ENCODE measurements at places on chromosomes 5 and 9.

GRCh38 chr5:140351609-140352334 is 5.4 kb upstream of the HBEGF start:
- peak; percentile 66 for DNase-seq

GRCh38 chr9:95311961-95312360 is 5.5 kb downstream of the FANCC start:
- DNase-seq: no peak

DNA sequence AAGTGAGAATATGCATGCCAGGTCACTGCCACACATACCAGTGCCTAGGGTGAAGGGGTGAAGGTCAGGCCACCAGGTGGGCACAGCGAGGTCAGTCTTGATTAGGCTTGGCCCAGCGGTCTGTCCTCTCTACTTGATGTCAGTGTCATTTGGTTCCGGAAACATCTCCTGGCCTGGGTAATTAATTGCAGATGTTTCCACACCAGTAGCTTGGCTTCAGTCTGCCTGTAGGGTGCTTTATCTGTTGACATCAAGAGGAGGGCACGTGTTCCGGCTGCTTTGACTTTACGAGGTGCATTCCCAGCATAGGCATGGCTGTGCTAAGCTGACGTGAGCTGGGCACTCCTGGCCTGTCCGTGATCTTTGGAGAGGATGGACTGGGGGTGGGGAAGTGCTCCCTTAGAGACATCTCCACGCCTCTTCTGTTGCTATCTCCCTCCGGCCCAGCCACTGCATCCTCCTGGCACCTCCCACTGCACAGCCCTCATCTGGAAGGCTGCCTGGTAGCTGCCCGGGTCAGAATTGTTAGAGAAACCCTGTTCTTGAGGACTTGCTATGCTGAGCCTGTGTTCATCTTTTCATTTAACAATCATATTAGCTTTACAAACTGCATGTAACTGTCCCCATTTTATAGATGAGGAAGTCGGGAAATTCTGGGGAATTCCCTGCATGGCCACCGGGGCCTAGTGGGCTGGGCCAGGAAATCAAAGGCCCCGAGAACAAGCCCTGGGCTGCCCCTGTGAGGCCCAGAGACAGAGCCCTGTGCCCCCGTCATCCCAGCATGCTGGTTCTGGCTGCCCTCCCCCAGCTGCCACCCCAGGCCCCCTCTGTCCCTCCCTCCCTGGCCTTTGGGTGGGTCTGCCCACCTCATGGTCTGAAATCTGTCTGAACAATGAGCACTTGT is 29.1 kb downstream of the JADE2 start:
- DNase-seq: peak; percentile 44

DNA sequence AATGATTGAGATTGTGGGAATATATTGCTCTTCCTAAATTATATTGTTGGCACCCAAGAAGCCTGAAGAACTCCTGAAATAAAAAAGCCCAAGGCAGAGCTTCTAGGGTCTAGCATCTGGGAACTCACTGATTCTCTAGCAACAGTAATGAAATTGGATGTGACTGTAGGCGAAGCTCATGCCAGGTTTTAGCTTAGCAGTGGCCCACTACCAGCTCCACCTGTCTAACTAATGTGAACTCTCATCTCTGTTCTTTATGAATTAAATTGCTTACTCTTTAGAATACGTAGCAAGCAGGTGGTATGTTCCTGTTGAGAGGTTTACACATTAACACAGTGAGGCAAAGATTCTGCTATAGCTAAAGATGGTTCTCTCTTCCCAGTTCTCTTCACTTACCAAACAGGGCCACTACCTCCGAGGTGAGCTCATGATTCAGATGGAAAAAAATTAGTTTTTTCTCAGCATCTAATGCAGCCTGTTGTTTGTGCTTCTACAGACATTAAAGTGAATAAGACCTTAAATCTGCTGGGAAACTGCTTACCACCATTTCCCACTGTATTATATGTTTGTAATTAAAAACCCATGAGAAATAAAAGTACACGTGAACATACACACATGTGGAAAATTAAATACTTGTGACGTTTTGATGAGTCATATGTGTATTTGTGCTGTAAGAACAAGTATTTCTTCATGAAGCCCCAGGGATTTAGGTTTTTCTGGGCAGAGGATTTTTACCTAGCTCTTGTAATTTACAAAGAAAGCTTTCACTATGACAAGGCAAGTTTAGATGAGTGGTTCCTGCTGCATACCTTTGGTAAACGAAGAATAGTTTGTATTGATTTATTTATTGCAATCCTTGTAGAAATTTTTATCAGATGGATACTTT is 360.1 kb downstream of the KDM4C start:
- no peak for DNase-seq

DNA sequence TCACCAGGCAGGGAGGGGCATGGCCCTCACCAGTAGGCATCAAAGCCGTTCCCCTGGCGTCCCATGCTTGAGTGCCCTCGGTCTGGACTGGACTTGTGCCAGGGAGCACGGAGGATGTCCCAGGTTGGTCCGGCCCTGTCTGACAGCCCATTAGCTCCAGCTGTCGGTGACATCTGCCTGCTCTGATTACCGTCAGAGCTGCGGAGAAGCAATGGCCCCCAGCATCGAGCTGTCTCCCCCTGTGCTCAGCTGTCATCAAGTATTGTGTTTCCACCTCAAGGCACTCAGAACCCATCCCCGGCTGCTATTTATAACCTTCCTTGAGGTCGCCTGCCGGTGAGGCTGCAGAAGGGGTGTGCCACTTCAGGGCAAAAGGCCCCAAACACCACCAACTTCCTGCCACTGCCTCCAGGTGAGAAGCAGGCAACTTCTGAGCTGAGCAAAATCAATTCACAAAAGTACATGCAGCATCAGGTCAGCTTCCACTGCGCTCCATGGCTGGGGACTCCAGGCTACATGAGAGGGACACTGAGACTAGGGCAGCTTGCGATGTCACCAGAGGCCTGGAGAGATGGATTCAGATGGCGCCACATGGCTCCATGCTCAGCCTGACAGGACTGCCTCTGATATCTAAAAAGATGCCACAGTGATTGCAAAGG is 142.7 kb downstream of the C5orf15 start:
- DNase-seq: no peak

DNA sequence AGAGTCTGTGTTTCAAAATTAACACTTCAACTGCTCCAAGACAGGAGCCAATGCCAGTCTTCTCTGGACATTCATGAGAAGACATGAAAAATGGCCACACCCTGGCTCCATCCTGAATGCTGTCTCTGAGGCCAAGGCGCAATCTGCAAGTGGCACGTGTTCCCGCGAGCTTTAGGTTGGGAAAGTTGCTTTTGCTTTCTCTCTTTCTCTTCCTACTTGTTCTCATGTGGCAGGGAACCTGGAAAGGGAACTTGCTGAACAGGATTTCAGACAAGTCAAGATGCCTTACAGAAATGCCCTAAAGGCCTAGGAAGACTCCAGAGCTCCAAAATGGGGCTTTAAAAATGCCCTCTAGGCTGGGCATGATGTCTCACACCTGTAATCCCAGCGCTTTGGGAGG is 91.9 kb upstream of the OTULINL start:
- no peak for DNase-seq

DNA sequence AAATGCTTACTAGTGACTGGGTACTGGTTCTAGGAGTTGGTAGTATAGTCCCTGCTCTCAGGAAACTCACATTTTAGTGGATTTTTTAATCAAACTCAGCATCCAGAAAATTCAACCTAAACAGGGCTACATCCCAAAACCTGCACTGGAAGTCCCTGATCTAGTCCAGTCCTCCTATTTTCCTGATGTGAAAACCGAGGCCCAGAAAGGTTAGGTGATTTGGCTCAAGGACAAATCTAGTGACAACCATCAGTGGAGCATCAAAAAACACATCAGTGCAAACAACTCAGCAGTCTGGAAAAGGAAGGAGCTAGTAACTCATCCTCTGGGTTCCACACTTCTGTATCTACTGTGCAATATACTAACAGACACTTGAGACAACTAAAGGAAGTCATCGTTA is 38.2 kb downstream of the SERINC5 start:
- no peak for DNase-seq

DNA sequence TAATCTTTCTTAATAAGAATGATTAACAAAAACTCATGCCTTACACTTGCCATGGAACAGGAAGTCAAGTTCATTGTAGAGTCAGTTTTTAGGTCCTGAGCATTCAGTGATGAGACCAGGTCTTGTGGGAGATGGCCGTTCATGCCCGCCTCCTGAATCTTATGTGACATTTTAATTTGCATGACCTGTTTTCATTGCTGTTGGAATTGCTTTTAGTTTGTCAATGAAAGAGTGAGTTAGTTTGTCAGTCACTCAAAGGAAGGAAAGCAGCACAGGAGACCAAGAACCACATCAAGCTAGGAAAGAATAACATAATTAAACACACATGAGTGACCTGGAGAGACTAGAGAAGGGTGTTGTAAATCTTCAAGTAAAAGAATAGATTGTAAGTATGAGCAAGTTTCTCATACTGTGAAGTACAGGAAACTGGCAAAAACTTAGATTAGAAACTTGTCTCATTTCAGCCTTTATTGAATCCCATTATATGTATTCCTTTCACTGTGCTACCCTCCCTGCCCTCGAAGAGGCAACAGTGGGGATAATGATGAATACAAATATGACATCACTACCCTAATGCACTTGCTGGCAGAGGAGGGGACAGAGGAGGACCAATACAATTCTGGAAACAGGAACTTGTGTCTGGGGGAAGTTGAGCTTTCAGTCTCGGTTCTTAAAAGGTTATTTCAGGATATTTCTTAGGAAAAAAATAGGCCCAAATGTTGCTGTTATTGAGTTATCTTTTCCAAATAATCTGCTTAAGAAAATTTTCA is 64.3 kb upstream of the C6 start:
- no peak for DNase-seq

DNA sequence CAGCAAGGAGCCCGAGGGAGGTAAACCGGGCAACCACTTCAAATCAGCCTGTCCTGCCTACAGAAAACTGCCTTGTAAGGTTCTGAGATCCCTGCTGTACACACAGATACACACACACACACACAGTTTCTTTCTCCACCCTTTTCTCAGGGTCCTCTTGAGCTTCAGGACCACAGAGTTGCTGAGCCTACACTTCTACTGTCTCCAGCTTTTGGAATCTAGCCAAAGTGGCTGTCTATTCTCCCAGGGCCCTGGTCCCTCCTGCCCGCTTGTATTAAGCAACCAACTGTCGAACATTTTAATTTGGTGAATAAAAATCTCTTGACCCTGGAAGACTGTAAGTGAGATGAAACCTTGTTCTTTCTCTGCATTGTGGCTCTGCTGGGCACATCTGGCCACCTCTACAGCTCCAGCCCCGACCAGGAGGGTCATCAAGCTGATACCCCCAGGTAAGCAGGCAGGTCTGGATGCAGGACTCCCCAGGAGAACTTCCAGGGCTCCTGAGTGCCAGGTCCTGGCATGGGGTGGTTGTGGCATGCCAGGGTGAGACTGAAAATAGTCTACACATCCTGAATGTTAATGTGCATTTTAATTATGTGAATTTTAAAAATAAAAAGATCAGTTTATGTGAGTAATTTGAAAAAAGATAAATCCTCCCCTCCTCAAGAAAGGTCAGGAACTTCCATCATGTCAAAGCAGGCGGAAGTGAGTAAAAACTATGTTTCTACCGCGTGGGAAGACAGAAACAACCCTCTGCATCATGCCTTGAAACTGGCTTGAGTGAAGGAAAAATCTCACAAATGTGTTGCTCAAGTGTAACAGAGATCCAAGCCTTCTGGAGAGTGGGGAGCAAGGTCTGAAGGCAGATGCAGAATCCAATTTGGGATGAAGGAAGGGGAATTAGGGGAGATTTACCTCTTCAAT is 15.0 kb upstream of the S1PR3 start:
- no peak for DNase-seq

DNA sequence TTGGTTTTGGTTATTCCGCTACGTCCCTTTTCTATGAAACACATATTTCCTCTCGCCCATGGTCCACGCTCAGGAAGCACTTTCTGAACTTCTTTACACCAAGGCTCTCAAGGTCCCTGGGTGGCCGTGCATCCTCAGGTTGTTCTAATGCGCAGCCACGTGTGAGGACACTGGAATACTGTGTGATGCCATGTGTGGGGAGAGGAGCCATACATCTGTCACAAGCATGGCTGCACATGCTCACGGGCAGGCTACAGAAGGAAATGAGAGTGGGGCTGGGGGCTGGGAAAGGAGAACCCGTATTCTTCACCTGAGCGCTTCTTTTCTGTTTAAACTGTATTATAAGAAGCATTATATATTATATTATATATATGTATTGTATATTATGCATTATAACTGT is 36.7 kb downstream of the PRRT1B start:
- DNase-seq: no peak

DNA sequence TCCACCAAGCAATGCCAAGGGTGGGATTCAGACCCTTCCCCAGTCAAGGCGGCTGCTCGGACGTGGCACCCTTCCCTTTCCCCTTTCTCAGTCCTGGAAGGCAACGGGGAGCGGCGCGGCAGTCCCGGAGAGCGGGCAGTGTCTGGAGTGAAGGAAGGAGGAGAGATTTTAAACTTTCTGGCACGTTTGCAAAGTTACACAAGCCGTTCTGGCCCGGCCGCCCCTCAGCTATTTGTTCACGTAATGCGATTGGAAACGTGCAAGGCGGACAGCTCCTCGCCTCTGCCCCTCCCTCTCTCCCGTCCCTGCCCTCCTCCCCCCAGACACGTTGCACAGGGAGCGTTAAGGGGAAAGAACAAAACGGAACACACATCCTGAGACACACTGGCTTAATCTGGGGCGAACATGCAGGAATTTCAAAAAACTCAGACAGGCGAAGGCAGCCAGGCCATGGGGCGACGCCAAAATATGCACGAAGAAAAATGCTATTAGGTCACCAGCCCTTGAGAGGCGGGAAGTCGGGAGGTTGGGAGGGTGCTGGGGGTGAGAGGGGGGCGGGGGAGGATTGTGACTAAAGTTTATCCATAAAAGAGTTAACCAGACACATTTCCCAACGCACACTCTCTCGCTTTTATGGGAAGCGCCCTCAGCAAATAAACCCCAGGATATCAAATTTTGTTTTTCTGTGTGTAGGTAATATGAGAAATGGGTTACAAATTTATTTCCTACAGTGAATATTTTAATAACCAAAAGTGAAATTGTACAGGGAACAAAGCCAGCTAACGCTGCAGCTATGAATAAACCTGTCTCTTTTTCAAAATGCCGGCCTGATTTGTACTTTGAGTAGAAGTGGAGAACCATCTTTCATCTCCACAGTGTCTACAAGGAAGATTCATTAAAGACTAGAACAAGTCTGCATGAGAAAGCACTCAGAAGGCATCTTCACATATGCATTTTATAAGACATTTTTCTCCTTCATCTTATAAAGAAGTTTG is at the start of gene LOX:
TSS of gene LOX (minus strand) at position 144 of the 995 bp plus-strand sequence. CDS start 274 bp downstream, outside the sequence.
- no peak for DNase-seq

GRCh38 chr5:146048994-146049703 is 56.2 kb downstream of the PLAC8L1 start:
- no peak for DNase-seq

Data from effector CD4-positive, alpha-beta T cell (primary cell).